Breast epithelium (tissue), 4 donors: ENCODE measurements at places on chromosomes 7 and 10. TPM values are rescaled to one million over a fixed set of nuclear protein-coding genes. Genes with fewer than 3 reads are reported as not detected.

Gene NME8
- total RNA-seq = not detected

- no peak for DNase-seq
Measured at GRCh38 chr10:130553826-130554225, 417.6 kb downstream of the GLRX3 start.

Gene HMX2
- not detected for total RNA-seq

Gene KIAA1549
- total RNA-seq = 3.9 TPM

DNA sequence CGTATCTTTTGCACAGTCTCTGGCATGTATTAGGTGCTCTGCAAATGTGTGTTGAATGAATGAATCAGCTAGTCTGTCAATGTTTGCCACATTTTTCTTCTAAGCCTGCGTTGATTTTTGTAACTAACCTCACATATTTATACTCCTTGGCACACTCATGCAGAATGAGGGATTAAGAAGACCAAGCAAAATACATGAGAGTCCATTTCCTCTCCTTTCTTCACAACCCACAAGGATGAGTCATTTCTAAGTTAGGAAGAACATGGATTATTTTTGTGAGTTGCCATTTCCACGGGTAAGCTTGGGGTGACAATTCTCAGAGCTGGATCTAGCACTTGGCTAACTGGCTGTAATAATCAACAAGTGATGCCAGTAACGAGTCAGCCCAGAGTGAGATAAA is 158.8 kb downstream of the TWIST1 start:
- DNase-seq = no peak

DNA sequence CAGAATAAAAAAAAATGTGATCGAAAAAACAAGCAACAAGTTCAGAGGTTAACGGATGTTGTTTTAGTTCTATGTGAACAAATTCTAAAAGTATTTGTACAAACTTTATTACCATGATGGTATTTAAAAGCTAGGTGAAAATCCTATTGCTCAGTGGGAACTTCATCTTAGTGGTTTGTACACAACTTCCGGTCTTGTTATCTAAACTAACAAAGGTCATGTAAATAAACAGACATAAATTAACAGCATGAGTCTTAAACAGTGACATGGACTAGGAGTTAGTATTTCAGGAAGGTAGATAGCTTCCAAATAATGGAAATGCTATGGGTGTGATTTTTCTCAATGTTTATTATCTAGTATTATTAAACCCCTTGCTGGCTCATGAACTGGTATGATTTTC is 83.8 kb downstream of the SPAG6 start:
- DNase-seq = no peak
